Activated CD8-positive, alpha-beta memory T cell treated with anti-CD3 and anti-CD28 coated beads for 4 hours (primary cell): ENCODE measurements at places on chromosomes 13 and 19.

DNA sequence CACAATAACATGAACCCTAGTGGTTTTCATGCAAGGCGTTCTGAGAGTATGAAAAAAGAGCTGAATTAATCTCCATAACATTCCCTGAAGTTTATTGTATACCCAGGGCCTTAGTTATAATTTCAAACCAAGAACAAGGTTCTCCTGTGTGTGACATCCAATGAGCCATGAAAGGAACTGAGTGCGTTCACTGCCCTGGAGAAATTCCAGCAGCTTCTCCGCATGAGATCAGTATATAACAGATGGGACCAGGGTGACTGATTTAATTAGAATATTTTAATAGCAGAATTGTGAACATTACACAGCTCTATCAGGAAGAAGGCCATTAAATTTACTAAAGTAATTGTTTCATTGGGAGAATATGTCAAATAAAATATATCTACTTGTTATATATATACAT, 1190.5 kb upstream of the SLC10A2 start:
- DNase-seq, result no peak

DNA sequence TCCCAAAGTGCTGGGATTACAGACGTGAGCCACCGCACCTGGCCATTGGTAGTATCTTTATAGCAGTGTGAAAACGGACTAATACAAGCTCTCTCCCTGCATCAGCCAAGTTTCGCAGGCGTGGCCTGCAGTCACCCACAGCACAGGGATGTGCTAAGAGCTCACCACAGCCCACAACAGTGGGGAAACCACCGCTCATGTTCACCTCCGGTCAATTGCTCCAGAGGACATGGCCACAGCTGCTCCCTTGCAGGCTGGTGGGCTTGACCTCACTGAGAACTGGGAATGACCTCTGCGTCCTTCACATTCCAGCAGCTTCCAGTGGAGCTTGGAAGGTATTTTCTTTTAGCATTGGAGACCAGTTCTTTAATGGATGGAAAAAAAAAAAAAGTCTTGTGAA, 156.4 kb downstream of the KCTD15 start:
- DNase-seq, result no peak

DNA sequence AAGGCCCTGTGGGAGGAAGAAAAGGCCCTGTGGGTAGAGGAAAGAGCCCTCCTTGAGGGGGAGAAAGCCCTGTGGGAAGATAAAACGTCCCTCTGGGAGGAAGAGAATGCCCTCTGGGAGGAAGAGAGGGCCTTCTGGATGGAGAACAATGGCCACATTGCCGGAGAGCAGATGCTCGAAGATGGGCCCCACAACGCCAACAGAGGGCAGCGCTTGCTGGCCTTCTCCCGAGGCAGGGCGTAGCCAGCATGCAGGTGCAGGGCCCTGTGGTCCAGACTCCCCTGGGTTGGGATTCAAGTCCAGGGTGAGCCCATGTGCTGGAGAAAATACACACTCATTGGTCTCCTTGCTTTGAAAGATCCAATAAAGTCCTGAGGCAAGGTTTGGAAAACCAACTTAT, 4.1 kb downstream of the CCDC70 start:
- DNase-seq, result no peak

DNA sequence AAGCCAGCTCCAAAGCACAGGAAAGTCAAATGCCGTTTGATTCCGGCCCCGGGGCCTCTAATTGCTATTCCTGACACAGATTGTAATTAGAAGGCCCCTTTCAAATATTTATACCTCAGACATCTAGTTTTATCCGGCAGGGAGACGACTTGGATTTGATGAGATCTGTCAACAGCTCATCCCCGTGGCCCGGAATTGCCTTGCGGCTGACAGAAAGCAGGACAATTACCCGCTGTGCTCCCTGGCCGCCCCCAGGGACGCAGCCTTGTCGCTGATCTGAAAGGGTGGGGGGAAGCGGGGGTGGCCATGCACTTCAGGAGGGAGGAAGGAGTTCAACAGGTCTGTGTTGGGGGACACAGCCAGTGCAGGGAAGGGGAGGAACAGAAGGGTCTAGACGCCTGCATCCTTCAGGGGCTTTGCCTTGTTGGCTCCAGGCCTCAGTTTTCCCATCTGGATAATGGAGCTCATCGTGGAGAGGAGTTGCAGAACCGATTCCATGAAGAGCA, 1.8 kb upstream of the SHD start:
- DNase-seq, result no peak

- no peak for DNase-seq
These were observed 446.3 kb downstream of the KLF12 start for GRCh38 chr13:73687929-73688328.

- no peak for DNase-seq
These were observed 1921.2 kb upstream of the PRR20A start for GRCh38 chr13:55219538-55219937.

GRCh38 chr13:100674572-100674871, at the start of gene TMTC4:
Gene TMTC4 (minus strand): TSS chr13:100674795. CDS start chr13:100670362, 4,433 bp downstream.
- DNase-seq, result no peak

- no peak for DNase-seq
These were observed 13.6 kb upstream of the LILRB2 start for GRCh38 chr19:54294539-54294938.

DNA sequence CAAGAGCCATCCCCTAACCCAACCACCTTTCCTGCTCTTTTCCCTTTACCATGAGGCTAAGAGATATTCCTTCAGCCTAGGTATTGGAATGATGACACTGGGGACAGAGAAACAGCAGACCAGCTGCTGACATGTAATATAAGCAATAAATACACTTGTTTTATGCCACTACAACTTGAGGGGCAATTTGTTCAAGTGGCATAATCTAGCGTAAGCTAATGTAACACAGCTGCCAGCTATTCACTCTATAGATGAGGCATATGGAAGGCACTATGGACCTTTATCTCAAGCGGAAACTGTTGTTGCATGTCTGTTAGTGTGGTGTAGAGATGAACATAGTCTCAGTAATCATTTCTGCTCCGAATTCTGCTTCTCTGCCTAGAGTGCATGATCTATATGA, 111.1 kb downstream of the STARD13 start:
- no peak for DNase-seq

DNA sequence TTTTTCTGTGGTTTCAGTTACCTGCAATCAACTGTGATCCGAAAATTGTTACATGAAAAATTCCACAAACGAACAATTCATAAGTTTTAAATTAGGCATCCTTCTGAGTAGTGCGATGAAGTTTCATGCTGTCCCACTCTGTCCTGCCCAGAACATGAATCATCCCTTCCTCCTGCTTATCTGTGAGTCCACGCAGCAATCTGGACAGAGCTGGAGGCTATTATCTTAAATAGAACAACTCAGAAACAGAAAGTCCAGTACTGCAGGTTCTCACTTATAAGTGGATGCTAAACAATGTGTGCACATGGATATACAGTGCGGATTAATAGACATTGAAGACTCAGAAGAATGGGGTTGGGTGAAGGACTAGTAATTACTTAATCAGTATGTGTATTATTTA, 583.7 kb upstream of the SPRY2 start:
- no peak for DNase-seq

- DNase-seq, result no peak
These were observed 84.0 kb downstream of the MBNL2 start for GRCh38 chr13:97306106-97306505.
